Activated CD4-positive, alpha-beta memory T cell treated with anti-CD3 and anti-CD28 coated beads, Interleukin-2, amount 10 ng/mL, durations not matched to agents 7 days and 5 days (primary cell): ENCODE measurements at places on chromosomes 2 and 18. TPM values are rescaled to one million over a fixed set of nuclear protein-coding genes. Genes with fewer than 3 reads are reported as not detected.

GRCh38 chr18:38241736-38242135 is 676.1 kb upstream of the CELF4 start:
- no peak overlapping the region for H3K27ac ChIP-seq
- no peak overlapping the region for H3K4me3 ChIP-seq
- no peaks in the 10 kb centered on the region for H3K36me3 ChIP-seq
- no peak for DNase-seq
- H3K4me1 ChIP-seq = no peaks in the 10 kb centered on the region

- no peaks in the 10 kb centered on the region for H3K4me1 ChIP-seq
- no peaks in the 10 kb centered on the region for H3K27me3 ChIP-seq
- no peak overlapping the region for H3K27ac ChIP-seq
- no peak overlapping the region for H3K4me3 ChIP-seq
- H3K36me3 ChIP-seq = no peaks in the 10 kb centered on the region
These were observed 178.8 kb upstream of the CHST9 start for GRCh38 chr18:27363872-27364271.

- no peak overlapping the region for H3K4me3 ChIP-seq
- no peaks in the 10 kb centered on the region for H3K27me3 ChIP-seq
- H3K4me1 ChIP-seq = peaks cover 40% of the 10 kb centered on the region
- no peak overlapping the region for H3K27ac ChIP-seq
- no peak for DNase-seq
These were observed 37.4 kb downstream of the DNMT3A start for GRCh38 chr2:25304321-25304720.

GRCh38 chr2:203650860-203651613 is 55.4 kb upstream of the CD28 start:
- DNase-seq = no peak
- no peak overlapping the region for H3K4me3 ChIP-seq
- no peaks in the 10 kb centered on the region for H3K27me3 ChIP-seq
- no peak overlapping the region for H3K27ac ChIP-seq
- no peaks in the 10 kb centered on the region for H3K36me3 ChIP-seq

DNA sequence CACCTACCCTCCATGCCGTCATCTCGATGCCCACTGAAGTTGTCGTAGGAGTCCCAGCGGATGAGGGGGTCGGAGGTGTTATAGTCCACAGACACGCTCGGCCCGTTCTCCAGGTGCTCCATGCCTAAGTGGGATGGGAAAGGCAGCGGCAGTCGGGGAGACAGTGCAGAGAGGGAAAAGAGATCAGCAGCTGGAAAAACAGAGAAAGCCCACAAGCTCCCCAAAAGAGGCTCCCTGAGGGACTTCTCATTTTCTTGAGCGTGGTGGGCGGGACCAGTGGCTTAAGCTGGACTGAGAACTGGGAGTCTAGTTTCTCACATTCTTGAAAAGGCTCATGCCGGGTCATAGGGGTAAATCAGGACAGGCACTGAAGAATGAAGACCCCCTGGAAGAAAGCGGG is 121.9 kb downstream of the TNS1 start:
- no peak overlapping the region for H3K4me3 ChIP-seq
- no peaks in the 10 kb centered on the region for H3K27me3 ChIP-seq
- H3K4me1 ChIP-seq = no peaks in the 10 kb centered on the region

DNA sequence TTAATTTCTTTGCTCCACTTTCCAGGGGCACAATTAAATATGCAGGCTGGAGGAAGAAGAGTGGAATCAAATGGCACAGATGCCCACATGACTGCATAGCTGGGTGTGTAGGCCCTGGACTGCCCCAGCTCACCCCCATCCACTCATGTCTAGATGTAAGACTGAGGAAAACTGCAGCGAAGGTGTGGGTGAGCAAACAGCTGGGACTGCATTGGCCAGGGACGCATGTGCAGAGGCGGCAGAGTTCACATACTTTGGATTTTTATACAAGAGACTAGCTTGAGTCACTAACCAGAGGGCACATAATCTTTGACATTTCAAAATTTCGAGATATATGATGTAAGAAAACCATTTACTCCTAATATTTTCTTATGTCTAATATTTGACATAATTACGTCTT is 60.1 kb downstream of the SPIRE1 start:
- no peaks in the 10 kb centered on the region for H3K27me3 ChIP-seq
- DNase-seq = no peak
- no peak overlapping the region for H3K4me3 ChIP-seq
- H3K36me3 ChIP-seq = no peaks in the 10 kb centered on the region

DNA sequence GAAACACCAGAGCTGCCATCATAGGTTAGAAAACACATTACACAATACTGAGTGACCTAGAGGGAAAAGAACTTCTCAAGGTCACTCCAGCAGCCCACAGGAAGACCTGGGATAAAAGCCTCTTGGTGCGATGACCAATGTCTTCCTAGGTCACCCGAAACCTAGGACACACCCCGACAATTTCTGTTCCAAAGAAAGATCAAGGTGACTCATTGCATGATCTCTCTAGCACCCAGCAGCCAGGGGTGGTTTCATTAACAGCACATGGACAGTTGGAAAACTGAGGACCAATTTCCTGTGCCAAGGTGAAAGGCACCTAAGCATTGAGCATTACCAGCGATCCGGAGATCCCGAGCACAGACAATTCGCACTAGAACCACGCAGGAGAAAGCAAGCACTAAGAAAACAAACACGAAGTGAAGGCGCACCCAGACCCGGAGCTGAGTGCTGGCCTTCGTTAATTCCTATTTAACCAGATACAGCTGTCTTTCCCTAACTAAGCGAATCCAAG is 1.5 kb downstream of the CACNB4 start:
- peaks cover 66% of the 10 kb centered on the region for H3K27me3 ChIP-seq
- H3K4me1 ChIP-seq = peaks cover 16% of the 10 kb centered on the region
- no peak overlapping the region for H3K27ac ChIP-seq
- H3K4me3 ChIP-seq = peak overlapping the region; percentile 61

GRCh38 chr2:182182436-182182835 is 196.8 kb downstream of the PPP1R1C start:
- H3K4me1 ChIP-seq = no peaks in the 10 kb centered on the region
- H3K27me3 ChIP-seq = peaks cover 14% of the 10 kb centered on the region
- no peak for DNase-seq
- H3K27ac ChIP-seq = no peak overlapping the region
- no peak overlapping the region for H3K4me3 ChIP-seq
- H3K36me3 ChIP-seq = no peaks in the 10 kb centered on the region

DNA sequence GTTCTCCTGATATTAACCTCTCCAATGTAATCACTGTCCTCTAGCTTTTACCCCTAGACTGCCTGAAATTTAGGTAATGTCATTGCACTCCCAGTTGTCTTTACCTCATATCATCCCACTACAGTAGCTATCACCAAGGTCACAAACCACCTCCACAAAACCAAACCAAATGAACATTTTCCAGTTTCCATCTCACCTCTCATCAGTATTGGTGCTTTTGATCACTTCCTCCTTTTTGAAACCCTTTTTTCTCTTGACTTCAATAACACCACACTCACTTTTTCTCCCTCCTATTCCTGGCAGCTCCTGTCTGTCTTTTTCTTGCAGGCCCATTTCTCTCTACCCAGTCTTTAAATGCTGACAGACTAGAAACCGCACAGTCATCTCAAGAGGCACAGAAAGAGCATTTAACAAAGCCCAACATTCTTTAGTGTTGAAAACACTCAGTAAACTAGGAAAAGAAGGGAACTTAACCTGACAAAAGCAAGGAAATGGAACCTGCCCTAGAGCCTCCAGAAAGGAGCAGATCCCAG is 95.9 kb upstream of the SIX2 start:
- DNase-seq = no peak
- no peaks in the 10 kb centered on the region for H3K4me1 ChIP-seq
- no peak overlapping the region for H3K4me3 ChIP-seq
- no peak overlapping the region for H3K27ac ChIP-seq

DNA sequence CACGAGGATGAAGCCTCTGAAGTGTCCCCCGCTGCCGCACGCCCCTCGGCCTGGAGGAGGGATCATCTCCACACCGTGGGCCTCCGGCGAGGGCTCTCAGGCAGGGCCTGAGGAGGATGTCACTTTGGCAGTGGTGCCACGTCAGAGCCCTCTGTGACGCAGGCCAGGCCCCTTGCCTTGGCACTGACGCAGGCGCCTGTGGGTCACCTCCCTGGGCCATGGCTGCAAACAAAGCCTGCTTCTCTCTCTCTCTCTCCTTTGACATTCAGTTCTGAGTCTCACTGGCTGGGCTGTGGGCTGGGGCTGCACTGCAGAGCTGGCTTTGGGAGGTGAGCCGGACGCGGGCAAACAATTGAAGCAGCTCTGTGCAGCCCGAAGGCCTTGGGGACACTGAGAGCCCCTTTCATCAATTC is 273.7 kb downstream of the TWIST2 start:
- peaks cover 40% of the 10 kb centered on the region for H3K4me1 ChIP-seq
- no peak overlapping the region for H3K27ac ChIP-seq
- H3K27me3 ChIP-seq = no peaks in the 10 kb centered on the region
- no peak overlapping the region for H3K4me3 ChIP-seq
- H3K36me3 ChIP-seq = peaks cover 36% of the 10 kb centered on the region

- DNase-seq = no peak
- no peaks in the 10 kb centered on the region for H3K4me1 ChIP-seq
- no peaks in the 10 kb centered on the region for H3K27me3 ChIP-seq
- H3K4me3 ChIP-seq = no peak overlapping the region
- no peak overlapping the region for H3K27ac ChIP-seq
- H3K36me3 ChIP-seq = no peaks in the 10 kb centered on the region
These were observed 652.0 kb downstream of the DCC start for GRCh38 chr18:52992041-52992440.

GRCh38 chr2:12448846-12449505 is 267.8 kb upstream of the TRIB2 start:
- peaks cover 26% of the 10 kb centered on the region for H3K4me1 ChIP-seq
- no peak overlapping the region for H3K4me3 ChIP-seq
- no peaks in the 10 kb centered on the region for H3K27me3 ChIP-seq

- no peaks in the 10 kb centered on the region for H3K36me3 ChIP-seq
- no peak overlapping the region for H3K27ac ChIP-seq
- no peaks in the 10 kb centered on the region for H3K4me1 ChIP-seq
- H3K4me3 ChIP-seq = no peak overlapping the region
These were observed 601.0 kb downstream of the SLC4A3 start for GRCh38 chr2:220228310-220229006.

The BCL2 gene
- 109 TPM for total RNA-seq

The CNTNAP5 gene
- not detected for total RNA-seq

The HK2 gene
- total RNA-seq = 36.8 TPM

The G6PC2 gene
- total RNA-seq = not detected

The LIMS1 gene
- total RNA-seq = 136 TPM

The ANKRD29 gene
- not detected for total RNA-seq

The TDRD15 gene
- 0.05 TPM for total RNA-seq
